ENCODE measurements at places on chromosomes 7 and 10. TPM values are rescaled to one million over a fixed set of nuclear protein-coding genes. Genes with fewer than 3 reads are reported as not detected.

GRCh38 chr7:25481891-25482290 lies 253.6 kb upstream of the NPVF start:
- DNase-seq, result no peak

DNA sequence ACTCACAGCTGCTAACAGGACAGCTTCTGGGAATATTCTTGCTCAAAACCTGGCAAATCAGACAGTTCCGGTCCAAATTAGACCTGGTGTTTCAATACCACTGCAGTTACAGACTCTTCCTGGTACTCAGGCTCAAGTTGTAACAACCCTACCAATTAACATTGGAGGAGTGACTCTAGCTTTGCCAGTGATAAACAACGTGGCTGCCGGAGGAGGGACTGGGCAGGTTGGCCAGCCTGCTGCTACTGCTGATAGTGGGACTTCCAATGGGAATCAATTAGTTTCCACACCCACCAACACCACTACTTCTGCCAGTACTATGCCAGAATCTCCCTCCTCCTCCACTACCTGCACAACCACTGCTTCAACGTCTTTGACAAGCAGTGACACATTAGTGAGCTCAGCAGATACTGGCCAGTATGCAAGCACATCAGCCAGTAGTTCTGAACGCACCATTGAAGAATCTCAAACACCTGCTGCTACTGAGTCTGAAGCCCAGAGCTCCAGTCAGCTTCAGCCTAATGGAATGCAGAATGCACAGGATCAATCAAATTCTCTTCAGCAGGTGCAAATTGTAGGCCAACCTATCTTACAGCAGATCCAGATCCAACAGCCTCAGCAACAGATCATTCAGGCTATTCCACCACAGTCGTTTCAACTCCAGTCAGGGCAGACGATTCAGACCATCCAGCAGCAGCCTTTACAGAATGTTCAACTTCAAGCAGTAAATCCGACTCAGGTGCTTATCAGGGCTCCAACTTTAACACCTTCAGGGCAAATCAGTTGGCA lies 2.1 kb downstream of the SP4 start:
- no peak for DNase-seq

GRCh38 chr7:114567416-114567815 lies 152.8 kb downstream of the FOXP2 start:
- DNase-seq, result no peak

DNA sequence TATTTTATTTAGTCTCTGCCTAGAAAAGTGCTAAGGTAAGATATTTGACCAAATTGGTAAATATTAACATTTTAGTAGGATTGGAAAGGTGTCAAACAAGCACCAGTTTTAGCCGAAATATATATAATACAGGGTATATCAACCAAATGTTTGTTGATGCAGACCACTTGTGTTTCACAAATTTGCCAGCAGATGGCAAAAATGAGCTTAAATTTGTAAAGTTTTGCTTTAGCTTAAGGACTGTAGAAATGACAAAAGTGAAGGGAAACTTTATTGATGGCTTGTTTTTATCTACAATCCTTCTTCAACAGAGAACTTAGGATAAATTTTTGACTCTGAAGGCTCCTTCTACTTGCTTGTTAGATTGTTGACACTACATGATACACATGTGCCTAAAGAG lies 4.8 kb upstream of the POLR1F start:
- no peak for DNase-seq

- DNase-seq, result no peak
Measured at GRCh38 chr10:70649526-70649925, 22.8 kb upstream of the ADAMTS14 start.

- no peak for DNase-seq
Measured at GRCh38 chr10:69632516-69633199, 2.6 kb downstream of the FAM241B start.

- no peak for DNase-seq
Measured at GRCh38 chr10:27844223-27844622, 98.6 kb upstream of the MKX start.

GRCh38 chr7:139451638-139452037 lies 31.8 kb downstream of the KLRG2 start:
- no peak for DNase-seq

Gene GRM3
- not detected for total RNA-seq

Gene SCART1
- 3.4 TPM for total RNA-seq

Gene KAZALD1
- 9.3 TPM for total RNA-seq

Gene LBX1
- total RNA-seq, result not detected

All from posterior vena cava (tissue), 2 donors.